CD14-positive monocyte (primary cell): ENCODE measurements at places on chromosomes 1 and 21.

DNA sequence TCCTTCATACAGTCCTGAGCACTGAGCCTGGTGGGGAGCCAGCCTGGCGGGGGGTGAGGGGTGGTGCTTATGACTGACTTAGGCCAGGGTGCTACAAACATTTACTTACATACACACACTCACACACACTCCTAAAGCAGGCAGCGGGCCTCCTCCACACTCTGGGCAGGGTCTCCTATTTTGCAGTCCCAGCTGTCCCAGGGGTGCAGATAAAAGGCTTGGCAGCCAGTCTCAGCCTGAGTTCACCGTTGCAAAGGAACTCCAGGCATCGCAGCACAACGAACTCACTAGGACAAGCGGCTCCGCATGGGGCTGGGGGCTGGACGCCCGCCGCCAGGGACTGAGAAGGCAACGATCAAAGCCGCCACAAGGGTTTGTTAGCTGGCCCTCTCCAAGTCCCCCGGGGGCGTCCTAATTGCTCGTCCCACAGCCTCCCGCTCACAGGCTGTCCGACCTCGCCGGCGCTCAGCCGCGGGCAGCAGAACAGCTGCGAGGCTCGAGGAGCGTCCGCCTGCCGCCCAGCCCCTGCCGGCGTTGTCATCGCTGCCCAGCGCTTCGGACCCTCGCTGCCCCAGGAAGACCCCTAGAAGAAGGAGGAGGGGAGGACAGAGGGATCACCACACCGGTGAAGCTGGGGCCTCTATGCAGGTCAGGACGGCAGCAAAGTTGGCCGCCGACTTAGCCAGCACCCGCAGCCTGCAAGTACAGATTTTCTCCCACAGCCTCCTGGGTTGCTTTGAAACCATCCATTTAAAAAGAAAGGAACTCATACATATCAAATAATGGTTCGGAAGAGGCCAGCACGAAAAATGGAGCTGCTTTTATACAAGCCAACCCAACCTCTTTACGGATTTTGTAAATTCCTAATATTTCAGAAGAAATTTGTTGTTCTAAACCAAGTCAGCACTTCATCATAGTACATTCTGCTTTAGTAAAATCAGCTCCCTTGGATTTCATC is 6.2 kb downstream of the BARHL2 start:
- no peak for DNase-seq

- DNase-seq = no peak
Measured at GRCh38 chr1:200640963-200641401, 20.4 kb upstream of the KIF14 start.

DNA sequence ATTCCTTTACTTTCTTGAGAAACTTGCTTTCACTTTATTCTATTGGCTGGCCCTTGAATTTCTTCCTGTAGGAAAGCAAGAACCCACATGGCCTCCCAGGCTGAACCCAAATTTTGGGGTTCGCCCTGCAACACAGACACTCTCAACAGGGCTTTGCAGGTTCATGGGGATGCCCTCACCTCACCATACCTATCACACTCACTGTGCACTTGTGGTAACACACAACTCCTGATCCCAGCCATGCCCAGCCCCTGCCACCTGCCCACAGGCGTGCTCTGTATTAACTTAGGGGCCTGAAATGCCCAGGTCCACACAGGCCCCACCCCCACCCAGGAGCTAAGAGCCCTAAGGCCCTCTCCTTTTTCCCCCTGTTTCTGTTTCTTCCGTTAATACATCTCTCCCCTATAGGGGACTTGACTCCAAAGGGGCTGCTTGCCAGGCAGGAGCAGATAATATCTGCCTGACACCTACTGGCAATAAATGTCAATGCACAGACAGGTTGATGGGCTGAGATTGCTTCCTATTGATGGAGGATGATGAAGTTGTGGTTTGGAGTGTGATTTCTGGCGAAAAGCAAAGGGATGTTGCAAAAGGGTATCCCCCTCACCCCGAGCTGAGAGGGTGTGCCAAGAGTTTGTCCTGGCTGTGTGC is 171.5 kb downstream of the AJAP1 start:
- no peak for DNase-seq

GRCh38 chr1:246139745-246140182 is 367.3 kb downstream of the SMYD3 start:
- DNase-seq = no peak

- no peak for DNase-seq
Measured at GRCh38 chr21:44815852-44816628, 1.8 kb downstream of the SUMO3 start.

GRCh38 chr21:35981514-35982070 is 78.7 kb downstream of the SETD4 start:
- DNase-seq = no peak
